Smooth muscle cell of the coronary artery (primary cell): ENCODE measurements at places on chromosomes 2 and 18. TPM values are rescaled to one million over a fixed set of nuclear protein-coding genes. Genes with fewer than 3 reads are reported as not detected.

The NETO1 gene
- total RNA-seq: not detected in 2 replicates

The DLX1 gene
- total RNA-seq: 0.38 TPM in 1 of 2 replicates, not detected in the other

The DNER gene
- total RNA-seq: 0.60 and 0.82 TPM in 2 replicates

The GPR17 gene
- total RNA-seq: not detected in 2 replicates

The ASB18 gene
- total RNA-seq: not detected in 2 replicates

The CD207 gene
- not detected in 2 replicates for total RNA-seq

The DYSF gene
- total RNA-seq: 2.5 and 19.2 TPM in 2 replicates

The YES1 gene
- 22.7 and 137 TPM in 2 replicates for total RNA-seq

The SMAD2 gene
- 92.5 and 120 TPM in 2 replicates for total RNA-seq

The ANKRD23 gene
- 0.53 and 1.4 TPM in 2 replicates for total RNA-seq

The ATP8B1 gene
- total RNA-seq: 39.1 and 48.6 TPM in 2 replicates

The GALNT13 gene
- total RNA-seq: 0.45 TPM in 1 of 2 replicates, not detected in the other

The TDRD15 gene
- total RNA-seq: not detected in 2 replicates

The SPEG gene
- total RNA-seq: 9.1 and 9.4 TPM in 2 replicates

The METTL5 gene
- total RNA-seq: 32.7 and 35.9 TPM in 2 replicates

The IL1F10 gene
- not detected in 2 replicates for total RNA-seq

The AMER3 gene
- not detected in 2 replicates for total RNA-seq

The POMC gene
- 0.15 and 0.59 TPM in 2 replicates for total RNA-seq

The BOLL gene
- total RNA-seq: not detected in 2 replicates

The SCG2 gene
- total RNA-seq: 1.3 and 36.4 TPM in 2 replicates

The LYPD1 gene
- 0.59 and 256 TPM in 2 replicates for total RNA-seq

The PRKAG3 gene
- 4.1 TPM in 1 of 2 replicates, not detected in the other for total RNA-seq
